Choroid plexus epithelial cell (primary cell): ENCODE measurements at places on chromosomes 2 and 18.

DNA sequence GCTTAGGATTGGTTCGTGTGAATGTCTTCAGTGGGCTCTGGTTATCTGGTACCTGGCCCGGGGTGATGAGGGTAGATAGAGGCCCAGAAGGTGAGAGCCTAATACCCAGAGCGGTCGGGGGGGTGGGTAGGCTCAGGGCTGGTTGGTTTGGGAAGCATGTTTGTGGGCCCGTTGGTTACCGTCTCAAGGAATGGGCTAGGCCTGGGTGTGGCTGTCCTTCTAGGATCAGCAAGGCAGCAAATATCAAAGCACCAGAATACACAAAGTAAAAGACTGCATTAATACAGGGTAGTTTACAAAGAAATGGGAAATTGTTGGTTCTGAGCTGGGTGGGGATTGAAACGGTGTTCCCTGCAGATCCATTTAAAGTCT, 6.0 kb upstream of the IL1R2 start:
- DNase-seq, result no peak

DNA sequence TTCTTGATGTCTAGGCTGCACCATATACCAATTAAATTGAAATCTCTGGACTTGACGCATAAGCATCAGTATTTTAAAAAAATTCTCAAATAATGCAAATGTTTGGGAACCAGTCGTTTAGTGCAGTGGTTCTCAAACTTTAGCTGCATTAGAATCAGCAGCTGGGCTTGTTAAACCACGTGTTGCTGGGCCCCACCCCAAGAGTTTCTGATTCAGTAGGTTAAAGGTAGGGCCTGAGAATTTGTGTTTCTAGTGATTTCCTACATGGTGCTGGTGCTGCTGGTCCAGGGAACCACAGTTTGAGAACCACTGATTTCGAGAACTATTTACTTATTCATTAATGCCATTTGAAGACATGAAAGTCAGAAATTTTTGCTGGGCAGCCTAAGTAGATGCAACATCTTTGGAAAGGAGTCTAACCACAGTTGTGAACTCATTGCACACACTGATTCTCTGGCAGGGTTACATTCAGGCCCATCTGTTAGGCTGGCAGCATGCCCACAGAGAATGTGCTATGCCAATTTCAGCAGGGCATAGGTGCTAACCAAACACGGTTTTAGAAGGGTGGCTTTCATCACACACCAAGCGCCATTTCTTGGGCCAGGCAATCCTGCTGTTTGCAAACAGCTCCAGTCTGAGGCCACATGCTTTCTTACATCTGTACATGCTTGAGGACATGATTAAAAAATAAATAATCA, 26.4 kb upstream of the ATP5MC3 start:
- no peak for DNase-seq

GRCh38 chr2:115574667-115575066, 1132.2 kb downstream of the DPP10 start:
- DNase-seq, result no peak

- peak; percentile 68 for DNase-seq
Observed at GRCh38 chr2:37156071-37156856, 516 bp downstream of the EIF2AK2 start.

GRCh38 chr18:23300231-23300805, 152.8 kb upstream of the RIOK3 start:
- peak; percentile 38 for DNase-seq

GRCh38 chr2:5976531-5977065, 284.4 kb downstream of the SOX11 start:
- DNase-seq, result no peak
